ENCODE measurements at places on chromosomes 11 and 22.
A peak's percentile ranks its signal among the peaks of the same experiment; 100 is the strongest.

DNA sequence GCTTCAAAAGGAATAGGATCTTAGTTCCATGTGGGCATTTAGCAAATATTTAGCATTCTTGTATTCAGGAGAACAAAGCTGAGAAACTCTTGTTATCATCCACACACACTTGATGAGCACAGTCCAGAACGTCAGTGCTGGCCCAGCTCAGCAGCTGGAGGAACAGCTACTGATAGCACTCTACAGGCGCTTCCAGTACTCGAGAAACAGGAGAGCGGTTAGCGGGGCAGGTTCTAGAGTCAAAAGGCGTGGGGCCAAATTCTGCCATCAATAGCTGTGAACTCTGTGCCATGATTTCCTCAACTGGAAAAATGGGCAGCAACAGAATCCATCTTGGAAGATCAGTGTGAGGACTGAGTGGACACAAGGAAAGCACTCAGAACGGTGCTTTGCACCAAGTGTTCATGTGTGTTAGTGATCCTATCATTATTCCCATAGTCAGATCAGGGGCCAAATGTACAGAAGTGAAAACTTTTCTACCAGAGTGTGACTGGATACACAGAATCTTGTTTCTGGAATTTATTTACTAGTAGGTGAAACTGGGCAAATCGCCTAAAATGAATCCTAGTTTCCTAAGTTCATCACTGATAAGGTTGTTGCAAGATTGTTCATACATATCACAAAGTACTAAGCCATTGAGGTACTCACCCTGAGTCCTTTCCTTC lies 3.2 kb downstream of the JOSD1 start:
- H3K27me3 ChIP-seq: no peaks in the 10 kb centered on the region
- peak overlapping the region; percentile 89 for H3K4me3 ChIP-seq

- H3K27me3 ChIP-seq: peaks cover 10% of the 10 kb centered on the region
- DNase-seq: no peak
- no peak overlapping the region for H3K4me3 ChIP-seq
- no peaks in the 10 kb centered on the region for H3K36me3 ChIP-seq
Measured at GRCh38 chr11:36240173-36240572, 49.1 kb downstream of the COMMD9 start.

- no peaks in the 10 kb centered on the region for H3K27me3 ChIP-seq
- peaks cover 1% of the 10 kb centered on the region for H3K36me3 ChIP-seq
- DNase-seq: no peak
- H3K4me1 ChIP-seq: no peaks in the 10 kb centered on the region
- H3K27ac ChIP-seq: no peak overlapping the region
- no peak overlapping the region for H3K4me3 ChIP-seq
Measured at GRCh38 chr22:50281957-50282356, 11.8 kb upstream of the MAPK11 start.

- no peaks in the 10 kb centered on the region for H3K36me3 ChIP-seq
- peaks cover under 1% of the 10 kb centered on the region for H3K4me1 ChIP-seq
- H3K27me3 ChIP-seq: no peaks in the 10 kb centered on the region
- DNase-seq: no peak
Measured at GRCh38 chr11:6637871-6638270, 17.7 kb downstream of the DCHS1 start.

DNA sequence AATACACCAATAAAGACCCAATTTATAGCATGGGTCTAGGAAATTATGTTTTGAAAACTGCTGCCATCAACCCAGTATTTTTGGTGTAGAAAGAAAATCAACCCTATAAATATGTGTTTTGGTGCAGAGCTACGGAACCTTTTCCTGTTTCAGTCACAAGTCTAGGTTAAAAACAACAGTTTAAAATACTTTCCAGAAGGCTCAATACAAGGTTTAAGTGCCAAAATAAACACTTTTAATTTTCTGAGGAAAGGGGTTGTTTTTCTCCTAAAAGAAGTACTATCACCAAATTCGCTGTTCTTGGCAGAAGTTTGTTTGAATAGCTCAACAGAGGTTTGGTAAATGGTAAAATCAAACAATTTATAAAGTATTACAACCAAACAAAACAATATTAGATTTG lies 201.3 kb downstream of the TMEM135 start:
- H3K4me3 ChIP-seq: no peak overlapping the region
- no peak overlapping the region for H3K27ac ChIP-seq
- no peaks in the 10 kb centered on the region for H3K4me1 ChIP-seq
- no peak for DNase-seq

Measured in activated naive CD8-positive, alpha-beta T cell treated with anti-CD3 and anti-CD28 coated beads for 36 hours (primary cell).